ENCODE measurements at places on chromosomes 6 and 20.

DNA sequence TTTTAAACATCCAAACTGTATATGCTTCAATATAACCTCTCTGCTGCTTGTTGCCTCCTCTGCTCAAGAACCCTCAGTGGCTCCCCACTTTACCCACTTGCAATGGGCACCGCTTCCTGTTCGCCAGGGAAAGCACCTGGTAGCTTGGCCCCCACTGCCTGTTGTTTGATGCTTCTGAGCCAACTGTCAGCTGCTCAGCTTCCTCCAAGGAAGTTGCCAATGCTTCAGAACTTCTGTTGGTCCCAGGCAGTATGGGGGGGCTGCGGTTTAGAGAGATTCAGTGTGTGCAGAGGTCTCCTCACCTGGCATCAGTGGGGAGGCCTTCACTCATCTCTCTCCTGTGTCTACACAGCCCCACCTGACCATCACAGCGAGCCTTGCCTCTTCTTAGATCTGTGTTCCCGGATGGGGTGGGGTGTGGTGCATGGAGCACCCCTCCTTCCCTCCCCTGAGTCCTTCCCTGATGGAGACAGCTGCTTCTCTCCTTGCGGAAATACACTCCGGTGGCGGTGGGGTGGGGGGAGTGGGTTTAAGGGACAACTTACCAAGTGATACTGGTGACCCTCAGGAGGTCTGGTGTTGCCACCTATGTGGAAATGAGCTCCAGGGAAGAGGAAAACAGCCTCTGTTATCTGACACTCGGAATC lies 308.1 kb downstream of the CDH26 start:
- no peak for DNase-seq

- DNase-seq = no peak
These were observed 88.8 kb upstream of the EZR start for GRCh38 chr6:158907931-158908330.

GRCh38 chr6:41602422-41602743 lies 35.9 kb upstream of the MDFI start:
- DNase-seq = no peak

DNA sequence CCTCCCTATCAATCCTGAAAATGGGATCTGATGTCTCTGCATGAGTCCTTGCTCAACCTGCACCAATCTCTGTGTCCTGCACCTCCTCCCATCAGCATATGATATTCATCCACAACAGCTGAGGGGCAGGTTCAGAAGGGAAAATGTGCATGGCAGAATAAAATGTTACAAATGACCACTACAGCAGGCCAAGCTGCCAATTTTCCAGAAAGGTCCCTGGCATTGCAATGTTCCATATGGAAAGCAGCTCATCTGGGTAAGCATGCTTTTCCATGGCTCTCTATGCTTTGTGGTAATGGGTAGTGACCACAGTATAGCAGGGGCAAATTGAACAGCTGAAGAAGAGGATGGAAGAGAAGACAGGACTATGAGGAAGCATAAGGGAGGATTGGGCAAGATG lies 841.2 kb upstream of the FLRT3 start:
- no peak for DNase-seq

DNA sequence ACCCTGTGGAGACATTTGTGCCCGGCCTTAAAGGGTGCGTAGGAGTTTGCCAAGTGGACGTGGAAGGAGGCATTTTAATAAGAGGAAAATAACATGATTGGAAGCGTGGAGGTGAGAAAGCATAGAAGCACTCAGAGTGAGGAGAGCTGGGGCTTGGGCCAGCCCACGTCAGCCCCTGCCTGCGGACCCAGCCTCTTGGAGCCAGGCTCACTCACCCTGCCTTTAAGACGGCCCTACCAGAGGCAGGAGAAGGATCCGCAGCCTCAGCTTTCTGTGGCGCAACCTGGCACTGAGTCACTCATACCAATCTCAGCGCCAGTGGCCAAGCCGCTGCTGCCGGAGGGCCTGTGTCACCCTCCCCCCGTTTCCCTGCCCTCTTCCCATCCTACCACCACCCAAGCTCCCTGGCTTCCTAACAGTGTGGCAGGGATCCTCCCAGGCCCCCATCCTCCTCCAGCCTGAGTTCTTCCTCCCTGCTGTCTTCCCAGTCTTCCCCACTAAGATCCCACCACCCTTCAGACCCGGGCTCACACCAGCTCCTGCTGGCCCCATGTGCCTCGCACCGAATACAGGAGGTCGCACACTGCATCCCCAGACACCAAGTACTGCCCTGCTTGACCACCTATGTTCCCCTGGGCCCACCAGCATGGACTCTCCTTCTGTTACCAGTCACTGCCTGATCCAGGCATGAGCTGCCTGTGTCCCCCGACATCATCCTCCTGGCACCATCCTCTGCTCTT lies 285.2 kb downstream of the UST start:
- no peak for DNase-seq

- no peak for DNase-seq
These were observed 3.6 kb downstream of the GTPBP2 start for GRCh38 chr6:43625393-43625992.

DNA sequence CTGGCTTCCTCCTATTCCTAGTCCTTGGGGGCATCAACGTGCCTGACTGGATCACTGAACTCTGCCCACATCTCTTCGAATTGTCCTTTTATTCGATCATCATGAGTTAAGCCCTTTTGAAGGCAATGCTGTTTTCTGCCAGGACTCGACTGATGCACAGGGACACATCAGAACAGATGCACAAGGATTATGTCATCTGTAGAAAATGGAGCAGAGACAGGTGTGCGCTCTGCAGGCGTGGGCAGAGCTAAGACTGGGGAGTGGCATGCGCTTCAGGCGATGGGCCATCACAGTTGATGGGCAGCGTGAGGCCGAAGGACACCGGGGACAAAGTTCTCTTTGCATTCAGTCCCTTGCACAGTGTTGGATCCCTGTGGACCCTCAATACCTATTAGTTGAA lies 13.1 kb downstream of the GABRR1 start:
- DNase-seq = no peak

DNA sequence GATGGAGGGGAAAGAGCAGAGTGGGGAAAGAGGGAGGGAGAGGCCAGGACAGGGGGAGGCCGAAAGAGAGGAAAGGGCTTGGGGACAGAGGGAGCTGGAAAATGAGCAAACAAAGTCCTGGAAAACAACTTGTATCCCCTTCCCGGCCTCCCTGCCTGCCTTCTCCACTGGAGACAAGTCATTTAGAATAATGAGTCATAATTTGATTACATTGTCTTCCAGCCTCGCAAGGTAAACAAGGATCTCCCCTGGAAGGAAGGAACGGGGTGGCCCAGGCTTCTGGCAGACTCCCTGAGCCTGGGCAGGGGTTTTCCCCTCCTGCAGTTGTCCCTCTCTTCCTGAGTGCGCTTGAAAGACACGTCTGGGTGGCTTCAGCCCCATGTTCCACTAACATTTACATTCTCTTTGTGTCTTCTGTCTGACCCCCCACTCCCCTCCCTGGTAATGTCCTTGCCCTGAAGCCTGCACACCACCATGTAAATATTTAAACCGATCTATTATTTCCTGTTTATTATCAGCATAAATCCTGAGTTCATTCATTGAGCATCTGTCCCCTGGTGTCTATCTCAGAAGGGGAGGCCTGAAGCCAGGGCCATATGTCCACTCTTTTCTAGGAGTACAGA lies 12.1 kb upstream of the MRPS18A start:
- no peak for DNase-seq

DNA sequence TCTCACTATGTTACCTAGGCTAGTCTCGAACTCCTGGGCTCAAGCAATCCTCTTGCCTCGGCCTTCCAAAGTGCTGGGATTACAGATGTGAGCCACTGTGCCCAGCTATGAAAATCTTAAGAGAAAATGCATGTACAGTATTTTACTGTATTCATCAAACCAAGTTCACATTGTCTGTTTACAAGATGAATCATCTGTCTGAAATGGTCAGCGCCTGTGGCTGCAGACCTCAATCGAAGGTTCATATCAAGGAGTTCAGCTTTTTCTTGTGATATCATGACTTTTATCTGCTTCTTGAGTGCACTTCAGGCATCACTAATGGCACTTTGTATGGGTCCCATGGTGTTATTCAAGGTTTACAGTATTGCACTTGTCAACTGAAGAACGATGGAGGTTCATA lies 155.1 kb downstream of the SLC16A10 start:
- DNase-seq = no peak

- DNase-seq = no peak
These were observed 431.7 kb downstream of the CDKAL1 start for GRCh38 chr6:20965915-20966314.

DNA sequence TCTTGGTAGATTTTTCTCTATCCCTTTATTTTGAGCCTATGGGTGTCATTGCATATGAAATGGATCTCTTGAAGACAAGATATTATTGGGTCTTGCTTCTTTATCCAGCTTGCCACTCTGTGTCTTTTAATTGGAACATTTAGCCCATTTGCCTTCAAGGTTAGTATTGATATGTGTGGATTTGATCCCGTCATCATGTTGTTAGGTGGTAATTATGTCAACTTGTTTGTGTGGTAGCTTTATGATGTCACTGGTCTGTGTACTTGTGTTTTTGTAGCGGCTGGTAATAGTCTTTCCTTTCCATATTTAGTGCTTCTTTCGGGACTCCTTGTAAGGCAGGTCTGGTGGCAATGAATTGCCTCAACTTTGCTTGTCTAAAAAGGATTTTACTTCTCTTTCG lies 61.9 kb downstream of the UNC5CL start:
- no peak for DNase-seq

- DNase-seq = no peak
These were observed 157.8 kb downstream of the SASH1 start for GRCh38 chr6:148500402-148500801.

GRCh38 chr20:62949153-62949821 lies 3.2 kb upstream of the SLC17A9 start:
- DNase-seq = no peak

GRCh38 chr6:106309766-106310373 lies 15.7 kb downstream of the ATG5 start:
- no peak for DNase-seq

DNA sequence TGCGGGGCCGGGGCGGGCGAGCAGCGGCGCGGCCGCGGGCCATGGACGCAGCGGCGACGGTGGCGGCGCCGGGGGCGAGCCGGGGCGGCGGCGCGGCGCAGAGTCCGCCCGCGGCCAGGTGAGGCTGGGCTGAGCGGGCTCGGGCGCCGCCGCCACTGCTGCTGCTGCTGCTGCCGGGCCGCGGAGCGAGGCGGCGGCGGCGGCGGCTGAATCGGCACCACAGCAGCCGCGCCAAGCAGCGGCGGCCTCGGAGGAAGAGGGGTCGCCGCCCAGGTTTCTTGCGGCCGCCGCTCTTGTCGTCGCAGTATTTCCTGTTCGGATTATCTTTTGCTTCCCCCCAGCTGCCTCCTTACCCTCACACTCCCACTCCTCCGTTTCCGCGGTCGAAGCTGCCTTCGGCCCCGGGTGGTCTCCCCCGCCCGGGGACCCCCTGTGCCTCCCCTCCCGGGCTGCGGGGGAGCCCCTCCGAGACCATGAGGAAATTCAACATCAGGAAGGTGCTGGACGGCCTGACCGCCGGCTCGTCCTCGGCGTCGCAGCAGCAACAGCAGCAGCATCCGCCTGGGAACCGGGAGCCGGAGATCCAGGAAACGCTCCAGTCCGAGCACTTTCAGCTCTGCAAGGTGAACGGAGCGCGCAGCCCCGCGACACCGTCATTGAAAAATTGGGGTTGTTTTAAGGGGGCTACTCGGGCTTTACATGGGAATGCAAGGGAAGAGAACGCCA lies at the start of gene STXBP5:
STXBP5 (plus strand) TSS at position 358 of the 726 bp plus-strand sequence; CDS start at position 474, 116 bp downstream.
- DNase-seq = peak; percentile 17

GRCh38 chr6:108635505-108636226 lies 74.9 kb downstream of the FOXO3 start:
- DNase-seq = no peak

DNA sequence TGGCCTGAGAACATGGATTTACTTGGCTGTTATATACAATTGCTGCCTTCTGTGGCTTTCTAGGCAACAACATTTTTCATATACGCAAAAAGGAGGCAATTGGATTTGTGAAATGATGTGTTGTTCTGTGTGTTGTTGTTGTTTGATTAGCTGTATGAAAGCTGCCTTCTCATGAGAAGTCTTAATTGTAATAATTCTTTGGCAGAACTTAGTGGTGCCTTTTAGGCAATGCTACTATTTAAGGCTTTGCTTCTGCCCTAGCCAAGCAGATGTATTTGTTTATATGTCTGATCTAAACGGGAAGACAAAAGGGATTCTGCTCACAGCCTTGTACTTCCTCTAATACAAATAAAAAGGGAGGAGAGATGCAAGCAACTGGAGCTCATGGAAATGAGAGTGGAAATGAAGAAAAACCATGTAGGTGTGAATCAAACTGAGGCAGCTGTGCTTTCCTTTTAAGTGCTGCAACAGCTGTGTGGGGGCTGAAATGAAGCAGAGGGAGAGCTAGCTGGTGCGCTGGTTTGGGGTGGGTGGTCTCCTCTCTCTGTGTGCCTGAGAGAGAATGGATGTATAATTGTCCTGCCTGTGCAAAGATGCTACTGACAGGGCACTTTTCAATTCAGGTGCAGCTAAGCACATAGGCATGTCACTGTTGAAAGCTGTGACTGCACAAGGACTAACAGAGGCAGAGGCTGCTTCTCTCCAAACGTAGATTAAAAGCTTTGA lies 386.9 kb upstream of the MAN1A1 start:
- DNase-seq = no peak

All from stimulated activated CD4-positive, alpha-beta T cell treated with anti-CD3 and anti-CD28 coated beads, Interleukin-4, amount 100 ng/mL, for 48 hours (primary cell).